M059J (cell line): ENCODE measurements at places on chromosomes 7 and 10.

DNA sequence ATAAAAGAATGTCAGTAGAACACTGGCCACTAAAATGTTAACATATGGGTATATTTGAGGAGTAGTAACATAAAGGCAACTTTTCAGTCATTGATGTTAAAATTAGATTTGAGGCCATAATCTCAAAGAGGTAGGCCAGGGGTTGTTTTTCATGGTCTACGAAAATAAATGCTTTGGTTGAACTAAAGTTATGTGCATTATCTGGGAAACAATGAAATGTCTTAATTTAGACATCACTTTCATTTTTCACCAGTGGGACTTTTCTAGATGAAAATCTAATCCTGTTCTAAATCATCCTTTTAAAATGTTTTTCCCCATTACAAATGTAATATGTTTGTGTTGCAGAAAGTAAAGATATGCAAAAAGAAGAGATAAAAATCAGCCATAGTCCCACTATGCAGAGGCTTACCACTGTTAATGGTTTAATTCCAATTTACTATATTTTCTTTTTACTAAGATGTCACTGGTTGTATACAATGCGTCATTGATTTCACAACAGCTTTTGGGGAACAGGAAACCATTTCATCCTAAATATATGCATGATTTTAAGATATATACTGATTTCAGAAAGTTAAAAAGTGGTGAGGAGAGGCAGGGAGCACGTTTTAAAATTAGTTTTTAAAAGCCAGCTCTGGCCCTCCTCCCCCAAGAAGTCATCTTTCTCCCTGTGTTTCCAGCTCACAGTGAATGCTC is 64.3 kb downstream of the ARID5B start:
- no peak for DNase-seq

- no peak for DNase-seq
Observed at GRCh38 chr7:2503056-2503941, 16.3 kb upstream of the LFNG start.

GRCh38 chr7:148912758-148913541 is 28.9 kb upstream of the EZH2 start:
- DNase-seq, result no peak

DNA sequence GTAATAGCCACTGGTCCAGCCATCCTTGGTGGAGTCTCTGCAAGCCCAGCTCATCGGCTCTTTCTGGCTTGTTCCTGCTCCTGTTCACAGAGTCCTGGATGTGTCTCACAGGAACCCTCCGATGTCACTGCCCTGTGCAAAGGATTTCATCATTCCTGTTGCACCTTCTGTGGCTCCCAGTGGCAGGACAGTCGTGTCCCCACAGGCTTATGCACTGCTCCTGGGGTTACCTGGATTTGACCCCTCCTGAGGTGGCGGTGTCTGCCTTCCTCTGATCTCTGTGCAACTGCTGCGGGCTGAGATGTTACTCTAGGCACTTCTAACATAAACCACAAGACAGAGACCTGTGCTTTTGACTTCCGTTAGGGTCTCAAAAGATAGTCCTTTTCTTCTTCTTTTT is 30.6 kb downstream of the APBB1IP start:
- peak; percentile 18 for DNase-seq

DNA sequence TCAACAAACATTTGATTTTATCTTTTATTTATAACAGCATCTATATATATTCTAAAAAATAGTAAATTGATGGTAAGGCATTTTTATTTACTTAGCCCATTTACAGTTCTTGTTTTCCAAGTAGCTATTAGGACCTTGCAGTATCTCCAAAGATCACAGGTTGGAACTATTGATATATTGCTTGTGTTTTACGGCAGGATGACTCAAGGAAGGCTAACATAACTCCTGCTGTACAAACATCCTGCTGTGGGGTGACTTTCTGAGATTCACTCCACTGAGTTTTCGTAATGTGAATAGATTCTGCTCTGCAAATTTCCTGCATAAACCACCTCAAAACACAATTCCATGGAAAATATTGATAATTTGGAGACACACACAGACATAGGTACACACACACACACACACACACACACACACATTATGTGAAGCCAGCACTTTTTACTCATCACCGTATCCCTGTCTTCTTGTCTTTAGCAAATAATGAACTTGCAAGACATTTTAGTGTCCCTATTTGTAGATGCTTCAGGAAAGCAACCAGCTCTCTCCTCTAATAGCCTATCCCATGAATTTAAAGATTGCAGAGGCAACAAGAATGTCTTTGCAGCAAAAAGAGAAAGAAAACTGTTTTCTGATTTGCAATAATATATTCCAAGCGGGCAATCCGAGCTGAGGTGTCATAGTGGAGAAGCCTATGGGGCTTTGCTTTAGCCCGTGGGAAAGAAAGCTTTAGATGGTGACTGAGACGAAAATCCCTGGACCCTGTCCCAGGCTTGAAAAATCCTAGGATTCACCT is 722 bp downstream of the AGR2 start:
- no peak for DNase-seq

DNA sequence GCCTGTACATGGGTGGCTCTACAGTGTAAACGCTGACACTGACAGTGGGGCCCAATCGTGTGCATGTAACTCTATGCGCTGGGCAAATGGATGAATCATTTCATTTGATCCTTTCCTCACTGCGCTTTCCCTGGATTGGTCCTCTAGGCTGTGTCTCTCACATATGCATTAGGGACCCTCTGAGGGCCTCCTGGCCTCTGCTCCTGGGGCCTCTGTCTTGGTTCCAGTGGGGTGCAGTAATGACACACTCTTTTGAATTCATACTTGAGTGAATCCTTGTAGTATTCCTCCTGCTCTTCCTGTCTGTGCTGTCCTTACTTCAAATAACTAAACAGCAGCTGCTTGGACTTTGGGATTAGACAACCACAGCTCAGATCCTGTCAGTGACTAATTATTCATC is 176.5 kb upstream of the ADO start:
- peak; percentile 33 for DNase-seq

DNA sequence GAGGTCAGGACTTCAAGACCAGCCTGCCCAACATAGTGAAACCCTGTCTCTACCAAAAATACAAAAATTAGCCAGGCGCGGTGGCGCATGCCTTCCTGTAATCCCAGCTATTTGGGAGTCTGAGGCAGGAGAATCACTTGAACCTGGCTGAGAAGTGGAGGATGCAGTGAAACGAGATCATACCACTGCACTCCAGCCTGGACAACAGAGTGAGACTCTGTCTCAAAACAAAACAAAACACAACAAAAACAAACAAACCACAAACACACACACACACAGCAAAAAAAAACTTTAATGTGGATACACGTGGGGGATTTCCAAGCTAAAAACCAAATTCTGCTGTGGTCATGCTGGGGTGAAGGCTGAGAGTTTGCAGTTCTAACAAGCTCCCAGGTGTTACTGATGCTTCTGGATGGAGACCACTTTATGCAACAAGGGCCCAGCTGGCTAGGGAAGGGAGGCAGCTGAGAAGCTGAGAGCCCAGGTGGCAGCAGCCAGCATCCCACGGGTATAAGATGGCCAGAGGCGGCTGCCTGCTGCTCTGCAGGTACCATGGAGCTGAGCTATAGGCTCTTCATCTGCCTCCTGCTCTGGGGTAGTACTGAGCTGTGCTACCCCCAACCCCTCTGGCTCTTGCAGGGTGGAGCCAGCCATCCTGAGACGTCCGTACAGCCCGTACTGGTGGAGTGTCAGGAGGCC is at the start of gene ZP3:
TSS of gene ZP3 (plus strand) at position 538 of the 699 bp plus-strand sequence. CDS start at position 553, 15 bp downstream.
- DNase-seq, result no peak

DNA sequence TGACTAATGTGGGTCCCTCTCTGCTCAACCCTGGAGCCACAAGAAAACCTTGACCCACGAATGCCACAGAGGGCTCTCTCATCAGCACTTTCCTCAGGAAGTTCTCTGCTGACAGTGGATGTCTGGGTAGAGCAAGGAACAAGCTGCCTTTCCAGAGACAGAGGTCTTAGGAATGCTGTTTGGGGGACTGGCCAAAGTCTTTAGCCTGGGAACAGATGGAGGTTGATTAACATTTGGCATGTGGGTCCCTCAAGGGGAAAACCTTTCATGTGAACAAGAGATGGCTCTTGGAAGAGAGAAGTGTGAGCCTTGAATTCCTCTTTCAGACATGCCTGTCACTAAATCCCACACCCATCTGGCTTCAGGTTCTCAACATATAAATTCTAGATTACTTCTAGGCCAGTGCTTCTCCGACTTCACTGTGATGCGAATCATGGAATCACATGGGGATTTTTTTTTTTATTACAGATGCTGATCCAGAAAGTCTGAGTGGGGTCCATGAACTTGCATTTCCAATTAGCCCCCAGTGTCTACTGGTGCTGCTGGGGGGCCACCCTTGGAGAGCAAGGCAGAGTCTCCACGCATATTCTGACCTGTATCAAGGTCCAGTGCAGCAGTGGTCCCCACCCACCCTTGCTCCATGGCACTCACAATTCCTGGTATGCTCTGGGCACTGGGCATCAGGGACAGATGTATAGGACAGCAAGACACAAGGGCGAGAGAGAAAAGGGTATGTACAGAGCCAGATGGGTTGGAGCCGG is 360.4 kb downstream of the CXCL12 start:
- no peak for DNase-seq

DNA sequence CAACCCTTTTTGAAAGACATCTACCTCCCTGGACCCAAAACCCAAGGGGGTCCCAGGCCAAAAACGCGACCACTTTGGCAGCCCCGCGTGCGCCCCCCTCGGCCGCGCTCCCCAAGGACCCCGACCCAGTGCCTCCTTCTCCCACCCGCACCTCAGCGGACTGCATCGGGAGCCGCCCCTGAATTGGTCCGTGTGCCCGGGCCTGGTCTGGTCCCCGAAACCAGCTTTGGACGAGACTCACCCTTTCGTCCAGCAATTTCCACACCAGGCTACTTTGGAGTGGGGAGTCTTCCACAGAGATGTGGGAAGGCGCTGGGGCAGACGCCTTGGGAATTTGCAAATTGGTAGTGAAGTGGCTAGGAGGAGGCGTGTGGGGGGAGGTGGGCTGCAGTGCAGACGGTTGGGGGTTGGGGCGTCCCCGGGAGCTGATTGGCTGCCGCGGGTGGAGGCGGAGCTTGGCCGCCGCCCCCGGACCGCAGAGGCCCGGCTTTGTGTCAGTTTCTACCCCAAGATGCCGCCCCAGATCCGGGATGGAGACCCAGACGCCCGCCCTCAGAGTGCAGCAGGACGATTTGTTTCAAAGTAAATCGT is 16.9 kb downstream of the TCAF1 start:
- peak; percentile 68 for DNase-seq

DNA sequence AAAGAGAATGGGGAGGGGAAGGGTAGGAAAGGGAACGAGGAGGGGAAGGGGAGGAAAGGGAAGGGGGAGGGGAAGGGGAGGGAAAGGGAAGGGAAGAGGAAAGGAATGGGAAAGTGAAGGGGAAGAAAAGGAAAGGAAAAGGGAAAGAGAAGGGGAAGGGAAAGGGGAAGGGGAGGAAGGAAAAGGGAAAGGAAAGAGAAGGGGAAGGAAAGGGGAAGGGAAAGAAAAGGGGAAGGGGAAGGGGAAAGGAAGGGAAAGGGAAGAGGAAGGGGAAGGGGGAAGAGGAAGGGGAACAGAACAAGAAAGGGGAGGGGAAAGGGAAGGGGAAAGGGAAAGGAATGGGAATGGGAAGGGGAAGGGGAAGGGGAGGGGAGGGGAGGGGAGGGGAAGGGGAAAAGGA is 352.1 kb downstream of the PARD3 start:
- DNase-seq, result no peak

GRCh38 chr7:152341039-152341913 is 94.5 kb downstream of the KMT2C start:
- peak; percentile 63 for DNase-seq
